Effector memory CD8-positive, alpha-beta T cell (primary cell): ENCODE measurements at places on chromosomes 13 and 19.

DNA sequence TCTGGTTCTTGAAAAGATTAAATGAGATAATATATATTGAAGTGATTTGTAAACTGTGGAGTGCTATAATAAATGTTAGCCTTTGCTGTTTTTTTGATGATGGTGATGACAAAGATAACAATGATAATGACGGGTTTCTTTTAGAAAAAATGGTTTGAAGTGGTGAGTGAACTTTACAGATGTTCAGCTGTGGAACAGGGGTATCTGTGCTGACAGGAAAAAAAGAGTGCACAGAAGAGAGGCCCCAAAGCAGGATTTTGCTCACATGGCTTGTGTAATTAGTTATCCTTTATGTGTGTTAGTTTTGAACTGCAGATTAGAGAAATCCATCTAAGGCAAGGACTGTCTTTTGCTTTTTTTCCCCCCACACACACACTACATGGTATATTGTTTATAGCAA is 119.2 kb downstream of the CYSLTR2 start:
- no peak for DNase-seq

- no peak for DNase-seq
Observed at GRCh38 chr13:91358387-91358782, 10.9 kb downstream of the MIR17HG start.

DNA sequence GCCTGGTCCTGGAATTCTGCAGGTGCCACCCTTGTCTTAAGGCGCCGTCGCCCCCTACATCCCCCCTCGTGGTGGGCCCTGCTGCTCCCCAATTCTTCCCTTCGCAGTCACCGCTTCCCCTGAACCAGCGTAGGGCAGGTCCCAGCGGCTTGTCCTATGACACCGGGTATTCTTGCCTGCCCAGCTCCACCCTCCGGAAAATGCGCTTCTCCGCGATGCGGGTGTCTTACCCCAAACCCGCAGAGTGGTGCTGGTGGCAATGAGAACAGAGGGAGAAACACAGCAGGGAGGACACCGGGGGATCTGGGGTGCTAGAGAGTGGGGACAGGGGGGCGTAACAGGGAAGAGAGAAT is 9.0 kb downstream of the ZNF808 start:
- DNase-seq = peak; percentile 36

- no peak for DNase-seq
Observed at GRCh38 chr13:110380359-110381028, 73.4 kb downstream of the COL4A2 start.

DNA sequence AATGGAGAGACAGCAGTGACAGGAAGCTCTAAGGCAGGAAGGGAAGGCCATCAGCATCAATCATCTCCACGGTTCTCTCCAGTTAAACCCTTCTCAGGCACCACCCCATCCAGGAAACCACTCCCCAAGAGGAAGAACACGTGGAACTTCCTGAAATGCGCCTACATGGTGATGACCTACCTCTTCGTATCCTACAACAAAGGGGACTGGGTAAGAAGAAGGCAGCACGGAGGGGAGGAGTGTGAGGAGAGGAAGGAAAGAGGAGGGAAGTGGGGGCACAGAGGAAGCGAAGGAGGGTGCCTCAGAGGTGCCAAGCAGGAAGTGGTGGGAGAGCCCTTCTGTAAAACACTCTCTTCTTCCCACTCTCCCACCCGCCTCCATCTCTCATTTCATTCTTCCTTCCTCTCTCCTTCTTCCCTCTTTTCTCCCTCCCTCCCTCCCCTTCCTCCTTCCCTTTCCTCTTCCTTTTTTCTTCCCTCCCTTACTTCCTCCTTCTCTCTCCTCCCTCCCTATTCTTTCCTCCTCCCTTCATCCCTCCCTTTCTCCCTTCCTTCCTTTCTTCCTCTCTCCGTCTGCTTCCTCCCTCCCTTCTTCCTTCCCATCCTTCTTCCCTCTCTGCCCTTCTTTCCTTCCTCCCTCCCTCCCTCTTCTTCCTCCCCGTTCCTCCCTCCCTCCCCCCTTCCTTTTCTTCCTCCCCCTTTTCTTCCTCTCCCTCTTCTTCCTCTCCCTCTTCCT is 12.6 kb downstream of the ZSCAN5A start:
- no peak for DNase-seq

- no peak for DNase-seq
Observed at GRCh38 chr19:17725422-17726078, 6.3 kb downstream of the MAP1S start.

GRCh38 chr19:5048727-5049553 is 80.0 kb downstream of the KDM4B start:
- DNase-seq = no peak

GRCh38 chr19:43784241-43784980 is 3.6 kb upstream of the KCNN4 start:
- no peak for DNase-seq

DNA sequence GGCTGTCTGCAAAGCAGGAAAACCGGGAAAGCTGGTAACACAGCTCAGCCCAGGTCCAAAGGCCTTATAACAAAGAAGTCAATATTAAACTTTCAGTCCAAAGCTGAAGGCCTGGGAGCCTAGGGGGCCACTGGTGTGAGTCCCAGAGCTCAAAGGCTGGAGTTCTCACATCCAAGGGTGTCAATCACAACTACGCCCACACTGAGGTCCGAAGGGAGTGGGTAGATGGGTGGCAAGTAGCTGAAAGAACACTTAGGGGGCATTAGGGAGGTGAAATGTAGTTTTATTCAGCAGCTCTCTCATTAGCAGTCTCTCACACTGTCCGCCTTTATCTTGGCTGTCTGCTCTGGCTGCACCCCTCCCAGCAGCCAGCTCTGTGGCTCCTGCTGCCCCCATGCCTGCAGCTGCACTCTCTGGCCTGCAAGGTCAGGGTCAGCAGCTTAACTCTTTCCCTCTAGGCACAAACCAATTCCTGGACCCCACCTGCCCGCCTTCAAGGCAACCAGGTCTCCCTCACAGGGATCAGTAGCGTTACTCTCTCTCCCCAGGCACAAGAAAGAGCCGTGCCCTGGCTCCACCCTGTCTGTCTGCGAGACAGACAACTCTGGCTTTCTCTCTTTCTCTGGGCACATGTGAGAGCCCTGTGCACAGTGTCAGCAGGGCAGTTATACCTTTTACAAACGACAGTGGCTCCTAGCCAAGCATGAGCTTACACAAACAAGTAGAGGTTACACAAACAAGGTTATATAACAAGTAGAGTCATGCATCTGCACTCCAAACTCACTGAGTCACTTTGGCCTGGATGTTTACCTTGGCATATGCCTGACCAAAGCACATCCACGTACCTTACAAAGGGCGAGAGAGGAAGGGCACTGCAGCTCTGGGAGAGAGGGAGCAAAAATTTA is 249.4 kb upstream of the PCDH20 start:
- no peak for DNase-seq

GRCh38 chr13:74870865-74871264 is 611.1 kb downstream of the TBC1D4 start:
- no peak for DNase-seq

DNA sequence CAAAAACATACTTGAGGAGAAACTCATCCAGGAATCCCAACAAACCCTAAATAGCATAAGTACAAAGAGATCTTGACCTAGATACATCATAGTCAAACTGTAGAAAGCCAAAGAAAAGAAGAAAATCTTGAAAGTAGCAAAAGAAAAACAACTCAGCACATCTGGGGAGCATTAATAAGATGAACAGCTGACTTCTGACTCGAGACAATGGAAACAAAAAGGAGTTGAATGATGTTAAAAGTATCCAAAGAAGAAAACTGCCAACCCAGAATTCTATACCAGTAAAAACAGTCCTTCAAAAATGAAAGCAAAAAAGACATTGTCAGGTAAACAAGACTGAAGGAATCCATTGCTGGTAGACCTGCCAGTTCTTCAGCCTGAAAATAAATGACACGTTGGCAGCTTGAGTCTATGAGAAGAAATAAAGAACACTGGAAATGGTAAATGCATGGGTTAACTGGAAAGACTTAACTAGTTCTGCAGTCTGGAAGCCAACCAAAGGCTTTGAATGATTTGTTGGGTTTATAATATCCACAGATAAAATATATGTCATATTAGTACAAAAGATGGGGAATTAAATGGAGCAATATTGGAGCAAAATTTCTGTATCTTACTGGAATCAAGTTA is 46.8 kb downstream of the TSSK6 start:
- no peak for DNase-seq

DNA sequence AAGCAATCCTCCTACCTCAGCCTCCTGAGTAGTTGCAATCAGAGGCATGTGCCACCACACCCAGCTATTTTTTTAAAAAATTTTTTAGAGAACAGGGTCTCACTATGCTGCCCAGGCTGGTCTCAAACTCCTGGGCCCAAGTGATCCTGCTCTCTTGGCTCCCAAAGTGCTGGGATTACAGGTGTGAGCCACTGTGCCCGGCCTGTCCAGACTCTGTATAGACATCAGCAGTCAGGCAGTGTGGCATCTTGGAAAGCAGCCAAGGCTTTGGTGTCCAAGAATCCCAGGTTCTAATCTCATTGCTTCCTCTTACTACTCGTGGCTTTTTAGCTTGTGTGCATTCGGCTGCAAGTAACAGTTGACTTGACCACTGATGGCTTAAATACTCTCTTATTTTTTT is 43.4 kb downstream of the BICRA start:
- no peak for DNase-seq

- DNase-seq = no peak
Observed at GRCh38 chr13:21138561-21138960, 37.8 kb downstream of the SKA3 start.

GRCh38 chr19:38319421-38320258 is at the start of gene KCNK6:
Gene KCNK6, plus strand, starts transcription at chr19:38319845. Its CDS starts 106 bp downstream, at chr19:38319951.
- DNase-seq = peak; percentile 31

DNA sequence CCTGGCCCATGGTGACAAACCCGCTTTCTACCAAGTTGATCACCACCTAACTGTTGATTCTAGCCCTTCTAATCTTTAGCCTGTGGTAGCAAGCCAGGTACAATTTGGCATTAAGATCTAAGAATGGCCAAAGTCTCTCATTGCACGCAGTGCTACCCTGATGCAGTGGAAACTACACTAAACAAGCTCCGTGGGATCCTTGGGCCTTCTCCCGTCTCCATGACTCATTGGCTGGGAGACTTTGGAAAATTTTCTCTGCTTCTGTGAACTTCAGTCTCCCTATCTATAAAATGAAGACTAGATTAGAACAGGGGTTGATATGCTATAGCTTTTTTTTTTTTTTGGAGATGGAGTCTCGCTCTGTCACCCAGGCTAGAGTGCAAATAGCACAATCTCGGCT is 223.0 kb downstream of the TSHZ3 start:
- no peak for DNase-seq

DNA sequence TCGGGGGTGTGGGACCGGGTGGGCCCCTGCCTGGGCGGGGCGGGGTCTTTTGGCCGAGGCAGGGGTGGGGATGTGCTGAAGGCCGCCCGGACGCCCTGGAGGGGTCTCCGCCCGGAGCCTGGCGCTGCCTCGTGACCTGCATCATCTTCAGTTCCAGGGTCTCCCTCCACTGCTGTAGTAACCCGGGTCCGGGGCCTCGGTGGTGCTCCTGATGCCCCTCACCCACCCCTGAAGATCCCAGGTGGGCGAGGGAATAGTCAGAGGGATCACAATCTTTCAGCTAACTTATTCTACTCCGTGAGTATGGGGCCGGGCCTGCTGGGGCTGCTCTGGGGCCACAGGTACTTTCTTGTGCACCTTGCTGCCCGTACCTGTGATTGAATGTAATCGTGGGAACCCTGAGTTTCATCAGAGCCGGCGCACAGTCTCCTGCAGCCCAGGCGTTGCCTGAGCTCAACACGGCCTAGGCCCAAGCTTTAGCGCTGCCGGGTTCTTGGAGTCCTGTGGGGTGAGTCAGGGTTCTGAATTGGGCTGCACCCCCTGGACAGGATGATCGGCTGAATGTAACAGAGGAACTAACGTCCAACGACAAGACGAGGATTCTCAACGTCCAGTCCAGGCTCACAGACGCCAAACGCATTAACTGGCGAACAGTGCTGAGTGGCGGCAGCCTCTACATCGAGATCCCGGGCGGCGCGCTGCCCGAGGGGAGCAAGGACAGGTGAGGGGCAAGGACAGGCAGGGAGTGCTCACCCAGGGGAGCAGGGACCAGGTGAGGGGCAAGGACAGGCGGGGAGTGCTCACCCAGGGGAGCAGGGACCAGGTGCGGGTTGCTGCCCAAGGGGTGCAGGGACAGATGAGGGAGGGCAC is 10.5 kb downstream of the PEAK3 start:
- no peak for DNase-seq

- no peak for DNase-seq
Observed at GRCh38 chr13:22040810-22041364, 370.0 kb downstream of the FGF9 start.

DNA sequence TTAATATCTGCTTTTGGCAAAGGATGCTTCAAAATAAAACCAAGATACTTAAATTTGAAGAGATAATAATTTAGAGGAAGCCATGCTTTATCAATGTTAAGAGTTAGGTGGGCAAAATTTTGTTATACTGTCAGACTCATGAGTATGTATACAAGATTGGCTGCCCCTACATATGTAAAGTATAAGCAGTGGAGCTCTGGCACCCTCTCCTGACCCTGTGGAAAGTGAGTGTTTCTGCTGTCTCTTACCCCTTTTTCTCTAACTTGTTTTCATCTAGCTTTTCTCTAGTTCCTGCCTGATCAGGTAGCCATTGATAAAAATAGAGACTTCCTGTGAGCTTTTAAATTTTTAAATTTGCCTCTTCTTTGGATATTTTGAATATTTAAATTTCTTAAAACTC is 710.9 kb upstream of the SPRY2 start:
- no peak for DNase-seq
